ENCODE measurements at places on chromosomes 13 and 19.

GRCh38 chr19:47633996-47634395 is 25.1 kb downstream of the BICRA start:
- no peak for DNase-seq

- no peak for DNase-seq
These were observed 5.4 kb downstream of the CD320 start for GRCh38 chr19:8302734-8303133.

GRCh38 chr13:31160857-31161556 is 697 bp downstream of the HSPH1 start:
- DNase-seq = peak; percentile 71

- no peak for DNase-seq
These were observed 1.9 kb upstream of the PLPPR3 start for GRCh38 chr19:823565-824121.

DNA sequence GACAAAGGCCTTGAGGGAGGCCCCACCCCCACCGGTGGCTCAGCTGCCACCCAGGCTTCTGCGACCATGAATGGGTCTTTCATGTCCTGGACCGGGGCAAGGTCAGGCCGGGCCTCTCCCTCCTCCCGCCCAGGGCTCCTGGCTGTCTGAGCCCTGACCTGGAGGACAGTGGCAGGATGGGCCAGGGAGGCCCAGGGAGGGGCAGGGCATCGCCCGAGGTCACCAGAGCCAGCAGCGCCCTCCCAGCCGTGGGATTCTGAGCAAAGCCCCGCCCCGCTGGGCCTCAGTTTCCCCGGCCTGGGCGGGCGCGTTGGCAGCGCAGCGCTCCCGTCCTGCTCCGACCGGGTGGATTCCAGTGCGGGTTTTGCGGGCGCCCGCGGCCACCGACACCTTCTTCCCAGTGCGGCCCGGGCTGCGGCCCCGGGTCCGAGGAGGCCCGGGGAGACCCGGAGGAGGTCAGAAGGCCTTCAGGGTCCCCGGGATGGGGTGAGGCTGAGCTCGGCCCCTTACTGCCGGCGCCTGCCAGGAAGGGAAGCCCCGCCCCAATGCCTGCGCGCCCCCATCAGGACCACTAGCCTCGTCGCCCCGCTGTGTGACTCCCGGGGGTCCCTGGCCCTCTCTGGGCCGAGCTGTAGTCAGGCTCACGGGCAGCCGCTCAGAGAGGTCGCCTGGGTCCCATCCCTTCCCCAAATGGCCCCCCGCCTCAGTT is 24.6 kb upstream of the SEMA6B start:
- DNase-seq = peak; percentile 14

- no peak for DNase-seq
These were observed 1.5 kb upstream of the CGB7 start for GRCh38 chr19:49059053-49059452.

- DNase-seq = no peak
These were observed 603 bp downstream of the TM9SF2 start for GRCh38 chr13:99501848-99502301.

All from stimulated activated CD4-positive, alpha-beta T cell treated with anti-CD3 and anti-CD28 coated beads, Interleukin-1b, Interleukin-23, amount 100 ng/mL, for 48 hours (primary cell).